ENCODE measurements at places on chromosomes 2 and 18.

GRCh38 chr2:29042561-29043075, 31.7 kb downstream of the PCARE start:
- peak; percentile 32 for DNase-seq

- DNase-seq: peak; percentile 4
Measured at GRCh38 chr18:21183670-21184069, 58.4 kb upstream of the GREB1L start.

- DNase-seq: no peak
Measured at GRCh38 chr2:193542762-193543161, 1348.0 kb upstream of the TMEFF2 start.

DNA sequence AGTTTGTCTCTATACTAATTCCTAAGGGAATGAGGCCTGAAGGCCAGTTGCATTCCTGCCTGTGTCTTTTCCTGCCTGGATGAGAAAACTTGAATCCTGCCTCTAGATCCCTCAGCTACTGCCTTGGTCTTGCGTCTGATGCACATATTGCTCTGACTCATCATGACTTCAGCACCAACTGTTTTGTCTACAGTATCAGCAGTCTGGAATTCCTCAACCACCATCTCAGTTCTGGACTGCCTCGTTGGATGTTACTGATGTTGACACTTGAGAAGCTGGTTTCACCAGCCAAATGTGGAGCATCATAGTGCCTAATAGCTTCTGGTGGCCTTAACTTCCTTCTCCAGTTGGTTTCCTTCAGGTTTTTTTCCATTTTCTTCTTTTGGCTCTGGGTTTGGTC, 211.0 kb downstream of the CTNNA2 start:
- peak; percentile 100 for DNase-seq

GRCh38 chr2:51620796-51621195, 588.9 kb upstream of the NRXN1 start:
- DNase-seq: peak; percentile 54

- DNase-seq: peak; percentile 68
Measured at GRCh38 chr18:42192251-42193248, 237.5 kb downstream of the PIK3C3 start.

DNA sequence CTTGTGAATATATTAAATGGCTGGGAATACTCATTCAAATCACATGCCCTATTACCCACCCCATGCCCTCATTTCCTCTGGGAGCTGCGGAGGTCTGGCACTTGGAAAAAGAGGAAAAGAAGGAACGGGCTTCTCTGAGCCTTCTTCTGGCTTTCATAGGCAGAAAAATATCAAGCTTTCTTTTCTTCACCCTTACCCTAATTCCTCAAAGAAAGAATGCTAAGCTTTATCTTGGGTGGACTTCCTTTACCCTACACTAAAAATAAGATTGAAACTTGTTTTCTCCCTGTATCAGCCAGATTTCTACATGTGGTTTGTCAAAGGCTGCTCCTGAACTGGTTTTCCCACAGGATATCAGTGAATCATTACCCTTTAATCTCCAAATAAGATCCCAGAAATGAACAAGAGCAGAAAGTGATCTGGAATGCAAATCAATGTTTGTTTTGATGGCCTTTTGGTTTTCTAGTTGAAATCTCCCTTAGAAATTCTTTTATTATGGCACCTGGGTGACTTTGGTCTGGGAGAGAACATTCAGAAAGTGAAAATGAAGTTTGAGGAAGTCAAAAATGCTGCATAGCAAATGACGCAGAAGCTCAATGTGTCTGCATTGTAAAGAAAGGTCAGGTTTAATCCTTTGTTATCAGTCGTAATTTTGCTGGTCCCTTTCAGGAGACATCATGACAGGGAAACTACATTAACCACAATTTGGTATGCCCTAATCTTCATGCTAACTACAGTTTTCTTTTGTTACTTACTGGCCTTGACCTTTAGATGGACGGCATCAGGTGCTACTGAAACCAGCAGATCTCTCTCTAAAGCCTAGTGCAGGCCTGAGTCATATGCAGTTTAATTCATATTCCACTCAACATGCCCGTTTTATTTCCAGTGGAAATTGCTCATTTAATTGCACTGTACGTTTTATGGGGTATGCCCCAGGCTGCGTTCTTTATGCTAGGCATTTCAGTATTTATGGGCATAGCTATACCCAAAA, 46.6 kb upstream of the HNRNPA3 start:
- peak; percentile 23 for DNase-seq

DNA sequence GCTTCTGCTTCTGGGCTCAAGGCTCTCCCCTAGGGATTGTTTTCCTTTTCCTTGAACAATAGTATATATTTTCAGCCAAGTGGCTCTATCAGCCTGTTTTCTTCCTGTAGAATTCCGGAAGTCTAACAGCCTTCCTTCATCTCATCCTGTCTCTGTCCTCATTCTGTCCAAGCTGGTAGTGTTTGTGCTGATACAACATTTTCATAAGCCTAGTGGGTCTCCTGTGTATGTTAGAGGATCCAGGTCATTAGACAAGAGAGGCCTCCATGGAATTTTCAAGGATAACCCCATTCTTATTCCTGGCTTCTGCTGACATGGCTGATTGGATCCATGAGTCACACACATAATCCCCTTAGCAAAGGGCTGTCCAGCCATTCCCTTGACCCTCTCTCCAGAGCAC, 467.6 kb downstream of the PTPRM start:
- no peak for DNase-seq

DNA sequence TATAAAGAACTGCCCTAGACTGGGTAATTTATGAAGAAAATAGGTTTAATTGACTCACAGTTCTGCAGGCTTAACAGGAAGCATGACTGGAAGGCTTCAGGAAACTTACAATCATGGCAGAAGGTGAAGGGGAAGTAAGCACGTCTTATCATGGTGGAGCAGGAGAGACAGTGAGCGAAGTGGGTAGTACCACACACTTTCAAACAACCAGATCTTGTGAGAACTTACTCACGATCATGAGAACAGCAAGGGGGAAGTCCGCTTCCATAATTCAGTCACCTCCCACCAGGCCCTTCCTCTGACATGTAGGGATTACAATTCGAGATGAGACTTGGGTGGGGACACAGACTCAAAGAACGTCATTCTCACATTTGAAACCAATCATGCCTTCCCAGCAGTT, 260.1 kb upstream of the FAM98A start:
- DNase-seq: no peak

- DNase-seq: peak; percentile 47
Measured at GRCh38 chr18:56823986-56824565, 172.9 kb downstream of the WDR7 start.

GRCh38 chr2:186516396-186516795, 30.3 kb downstream of the ZC3H15 start:
- no peak for DNase-seq

DNA sequence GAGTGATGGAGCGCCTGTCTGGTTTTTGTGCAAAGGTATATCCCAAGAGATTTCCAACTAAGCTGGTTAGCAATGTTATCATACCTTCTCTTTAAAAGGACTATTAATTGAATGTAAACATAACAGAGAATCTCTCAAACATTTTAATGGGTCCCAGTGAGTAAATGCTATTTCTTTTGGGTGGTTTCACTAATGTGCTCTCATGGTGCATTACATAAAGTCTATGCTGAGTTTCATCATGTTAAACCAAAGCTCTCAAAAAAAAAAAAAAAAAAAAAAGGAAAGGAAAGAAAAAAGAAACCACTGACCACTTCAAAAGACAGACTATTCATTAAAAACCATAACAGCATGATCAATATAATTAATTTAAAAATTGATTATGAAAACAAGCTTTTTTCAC, 119.1 kb upstream of the SCN1A start:
- DNase-seq: peak; percentile 49
